ENCODE measurements at places on chromosomes 2 and 18.

DNA sequence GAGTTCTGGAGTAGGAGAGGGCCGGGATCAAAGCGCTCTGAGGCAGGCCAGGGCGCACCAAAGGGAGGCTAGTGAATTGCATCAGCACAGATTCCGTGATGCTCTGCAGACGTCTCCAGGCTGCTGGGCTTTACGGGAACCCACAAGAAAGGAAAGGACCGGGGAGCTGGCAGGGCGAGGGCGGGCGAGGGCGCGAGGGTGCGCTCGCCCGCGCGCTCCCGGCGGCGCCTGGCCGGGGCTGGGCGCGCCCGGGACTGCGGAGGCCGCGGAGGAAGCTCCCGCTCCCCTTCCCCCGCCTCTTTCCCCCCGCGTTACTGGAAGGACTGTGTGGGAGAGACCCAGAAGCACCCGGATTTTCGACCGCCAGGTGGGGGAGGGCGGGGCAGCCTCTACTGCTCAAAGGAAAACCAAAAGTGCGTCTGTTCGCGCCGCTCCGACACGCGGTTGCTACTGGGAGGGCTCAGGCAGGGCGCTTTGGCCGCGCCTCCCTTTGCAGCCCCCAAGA lies 2.4 kb upstream of the FOSL2 start:
- DNase-seq = peak; percentile 82

GRCh38 chr2:241947401-241947800 lies 77.9 kb downstream of the RTP5 start:
- DNase-seq = no peak

DNA sequence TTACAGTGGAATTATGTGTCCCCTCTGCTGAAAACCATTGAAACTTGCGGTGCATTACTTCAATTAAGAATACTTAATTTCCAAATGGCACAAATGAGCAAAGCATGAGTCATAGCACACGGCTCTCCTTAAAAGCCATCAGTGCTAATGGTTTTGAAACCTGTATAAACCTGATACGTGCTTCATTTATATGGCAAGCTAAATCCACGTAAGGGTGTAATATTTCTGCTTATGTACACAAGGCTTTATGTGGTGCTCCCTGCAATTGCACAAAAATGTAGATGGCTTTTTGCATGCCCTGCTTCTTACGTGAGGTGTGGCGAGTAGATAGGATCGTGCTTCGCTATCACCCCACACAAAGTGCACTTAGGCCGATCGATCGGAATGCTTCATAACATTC lies 840.9 kb downstream of the GALR1 start:
- no peak for DNase-seq

GRCh38 chr18:47730795-47731194 lies 199.7 kb downstream of the SMAD2 start:
- no peak for DNase-seq

DNA sequence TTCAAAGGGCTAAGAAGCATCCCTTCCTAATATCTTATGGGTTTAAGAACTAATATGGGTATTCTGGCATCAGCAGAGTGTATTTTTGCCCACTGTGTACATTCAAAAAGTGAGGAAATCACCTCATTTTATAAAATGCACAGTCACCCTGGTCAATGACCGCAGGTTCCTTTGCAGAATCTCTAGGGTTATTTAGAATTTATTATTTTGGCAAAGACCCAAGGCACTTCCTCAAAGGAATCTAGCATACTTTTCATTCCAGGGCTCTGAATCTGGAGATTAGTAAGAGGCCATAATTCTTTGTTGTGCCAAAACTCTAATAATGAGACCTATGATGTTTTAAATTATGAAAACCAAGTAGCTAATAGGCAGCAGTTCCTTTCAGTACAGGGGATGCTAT lies 27.2 kb upstream of the CDH2 start:
- no peak for DNase-seq

GRCh38 chr2:218271487-218271797 lies 1.1 kb downstream of the PNKD start:
- no peak for DNase-seq

DNA sequence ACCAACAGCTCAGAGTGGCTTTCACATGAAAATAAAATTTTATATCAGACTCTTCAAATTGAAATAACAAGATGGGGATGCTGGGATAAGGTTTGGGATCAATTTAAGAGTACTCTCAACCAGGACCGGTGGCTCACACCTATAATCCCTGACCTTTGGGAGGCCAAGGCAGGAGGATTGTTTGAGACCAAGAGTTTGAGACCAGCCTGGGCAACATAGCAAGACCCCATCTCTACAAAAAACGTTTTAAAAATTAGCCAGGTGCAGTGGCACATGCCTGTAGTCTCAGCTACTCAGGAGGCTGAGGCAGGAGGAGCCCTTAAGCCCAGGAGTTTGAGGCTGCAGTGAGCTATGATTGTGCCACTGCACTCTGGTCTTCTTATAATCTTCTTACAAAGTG lies 2.6 kb downstream of the LMAN2L start:
- no peak for DNase-seq

Measured in GM13977 (cell line).